ENCODE measurements at places on chromosomes 3 and 15.
A peak's percentile ranks its signal among the peaks of the same experiment; 100 is the strongest.

DNA sequence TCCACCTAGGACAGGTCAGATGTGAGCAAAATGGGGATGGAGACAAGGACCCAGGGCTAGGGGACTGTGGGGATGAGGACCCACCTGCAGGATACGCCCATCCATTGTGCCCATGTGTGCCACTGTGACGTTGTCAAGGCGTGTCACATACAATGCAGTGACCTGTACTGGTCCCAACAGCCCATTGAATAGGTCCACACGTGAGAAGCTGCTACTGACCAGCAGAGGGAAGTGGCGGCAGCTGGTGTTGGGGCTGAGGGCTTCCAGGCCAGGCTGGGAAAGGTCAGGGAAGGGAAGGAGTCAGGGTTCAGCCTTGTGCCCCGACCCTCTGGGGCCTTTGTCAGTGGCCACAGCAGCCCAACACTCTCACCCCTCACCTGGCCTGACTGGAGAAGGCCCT lies 4.7 kb downstream of the MST1R start:
- DNase-seq: no peak

- DNase-seq: no peak
Measured at GRCh38 chr15:42010434-42010833, 10.4 kb downstream of the PLA2G4E start.

DNA sequence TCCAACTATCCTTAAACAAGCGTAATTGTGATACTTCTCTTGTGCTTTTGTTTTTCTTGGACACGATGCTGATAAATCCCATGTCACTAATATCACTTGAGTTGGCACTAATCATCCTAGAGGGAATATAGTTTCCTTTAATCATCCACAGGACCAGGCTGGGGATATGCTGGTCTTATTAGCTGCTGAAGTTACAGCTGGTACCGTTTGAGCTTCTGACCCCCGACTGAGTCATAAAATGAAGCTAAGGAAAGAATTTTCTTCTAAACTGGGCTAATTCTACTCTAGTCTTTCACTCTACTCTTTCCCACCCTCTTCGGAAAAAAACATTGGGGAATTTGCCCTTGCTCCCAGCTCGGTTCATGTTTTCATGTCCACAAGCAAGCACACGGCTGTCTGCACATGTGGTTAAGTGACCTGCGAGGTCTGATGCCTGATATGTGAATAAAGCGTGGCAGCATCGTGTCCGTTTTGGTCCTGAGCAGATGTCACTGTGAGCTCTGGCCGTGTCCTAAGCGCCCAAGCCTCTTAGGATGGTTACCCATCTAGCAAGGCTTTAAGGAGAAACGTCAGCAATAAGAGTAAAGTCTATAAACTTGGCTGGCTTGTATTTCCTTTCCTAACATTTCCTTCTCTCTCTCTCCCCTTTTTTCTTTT lies 223.7 kb downstream of the ITPR1 start:
- DNase-seq: no peak

DNA sequence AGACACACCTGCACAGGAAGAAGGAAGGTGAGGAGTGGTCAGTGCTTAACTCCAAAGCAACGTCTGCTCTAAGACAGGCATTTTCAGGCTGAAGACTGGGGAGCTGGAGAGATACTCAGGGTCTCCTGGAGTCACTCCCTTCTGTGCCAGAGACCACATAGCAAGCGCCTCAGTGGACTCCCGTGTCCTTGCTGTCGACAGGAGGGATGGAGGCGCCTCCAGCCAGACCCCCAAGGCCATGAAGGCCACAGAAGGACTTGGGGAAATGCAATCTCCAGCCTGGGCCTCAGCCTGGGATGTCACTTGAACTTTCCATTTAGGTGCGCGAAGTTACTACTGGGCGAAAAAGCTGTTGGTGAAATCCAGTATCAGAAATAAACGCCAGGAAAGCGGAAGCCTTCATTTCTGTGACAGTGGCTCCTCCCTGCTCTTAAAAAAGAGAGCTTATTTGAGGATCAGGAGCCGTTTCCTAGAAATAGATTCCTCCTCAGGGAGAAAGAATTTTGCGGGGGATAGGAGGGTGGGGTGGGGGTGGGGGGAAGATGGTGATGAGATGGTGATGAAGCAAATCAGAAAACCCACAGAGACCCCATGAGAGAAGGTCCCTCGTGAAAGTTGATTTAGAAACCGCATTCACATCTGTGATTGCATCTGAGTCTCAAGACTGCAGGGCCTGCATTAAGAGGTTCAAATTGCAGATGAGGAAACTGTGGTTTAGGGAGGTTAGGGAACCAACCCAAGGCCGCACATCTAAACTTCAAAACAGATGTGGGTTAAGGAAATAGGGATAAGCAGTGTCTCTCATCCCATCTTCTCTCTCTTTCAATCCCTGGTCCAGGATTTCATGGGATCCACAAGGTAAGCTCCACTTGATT lies 78.8 kb downstream of the ATP2B2 start:
- no peak for DNase-seq

- DNase-seq: no peak
Measured at GRCh38 chr3:173735841-173736240, 338.3 kb downstream of the NLGN1 start.

DNA sequence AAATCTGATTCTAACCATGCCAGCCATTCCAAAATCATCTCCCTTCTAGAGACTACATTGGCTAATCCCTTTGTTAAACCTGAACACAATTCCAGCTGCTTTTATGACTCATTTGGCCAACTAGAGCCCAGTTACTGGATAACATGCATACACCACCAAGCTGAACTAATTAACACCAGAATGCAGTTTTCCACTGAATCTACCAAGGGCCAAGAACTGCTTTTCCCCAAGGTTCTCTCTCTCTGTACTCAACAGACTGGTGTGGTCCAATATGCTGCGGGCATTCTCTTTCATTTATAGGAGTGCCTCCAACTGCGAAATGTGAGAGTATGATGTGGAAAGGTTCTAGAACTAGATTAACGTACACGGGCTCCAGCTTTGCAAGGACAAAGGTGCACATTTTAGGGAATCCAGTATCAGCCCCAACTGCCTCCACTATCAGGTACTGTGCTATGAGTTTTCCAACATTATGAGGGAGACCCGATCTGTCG lies 1.5 kb downstream of the CHSY1 start:
- DNase-seq: no peak

GRCh38 chr3:188000361-188000861 lies 153.5 kb upstream of the LPP start:
- peak; percentile 60 for DNase-seq

DNA sequence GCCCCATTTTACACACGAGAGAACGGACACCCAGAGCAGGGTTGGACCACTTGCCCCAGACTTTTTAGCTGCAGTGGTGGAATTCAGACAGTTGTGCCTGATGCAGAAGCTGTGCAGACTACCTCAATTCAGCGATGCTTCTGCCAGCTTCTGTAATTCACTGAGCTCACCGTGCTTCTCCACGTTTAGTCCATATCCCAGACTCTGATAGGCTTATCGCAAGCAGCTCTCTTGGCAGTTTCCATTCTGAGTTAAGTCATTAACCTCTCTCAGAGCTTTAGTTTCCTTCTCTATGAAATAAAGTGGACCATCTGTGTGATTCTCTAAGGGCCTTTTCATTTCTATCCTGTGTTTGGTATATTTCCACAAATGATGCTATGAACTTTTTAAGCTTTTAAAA lies 37.1 kb downstream of the ABHD17C start:
- DNase-seq: no peak

DNA sequence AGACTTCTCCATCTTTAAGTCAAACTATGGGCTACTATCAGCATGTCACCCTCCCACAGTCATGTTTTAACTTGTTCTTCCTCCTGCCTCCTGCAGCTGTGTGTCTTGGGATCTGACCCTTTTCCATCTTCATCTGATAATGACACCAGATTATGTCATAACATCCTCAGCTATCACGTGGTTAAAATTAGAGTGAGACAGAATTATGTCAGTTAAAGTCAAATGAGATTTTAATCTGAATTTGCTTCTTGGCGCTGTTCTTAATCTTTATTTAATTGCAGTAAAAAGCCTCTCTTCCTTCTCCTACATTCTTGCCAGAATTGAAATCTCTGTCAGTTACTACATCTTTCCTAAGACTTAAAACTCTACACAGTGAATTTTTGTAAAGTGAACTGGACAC lies 107.2 kb downstream of the ARPP21 start:
- DNase-seq: no peak

- DNase-seq: no peak
Measured at GRCh38 chr15:38671675-38672254, 107.2 kb upstream of the RASGRP1 start.

DNA sequence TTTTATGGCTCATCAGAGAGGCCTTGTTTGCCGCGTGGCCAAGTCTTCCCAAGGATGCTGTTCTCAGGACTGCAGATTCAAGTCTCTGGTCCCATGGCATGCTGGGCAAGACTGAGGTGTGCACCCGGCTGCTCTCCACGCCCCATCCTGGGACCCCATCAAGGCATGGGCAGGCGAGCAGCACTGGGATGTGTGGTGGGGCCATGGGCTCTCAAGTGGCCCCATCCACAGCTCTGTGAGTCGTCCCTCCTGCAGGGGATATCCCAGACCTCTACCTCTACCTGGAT lies 13.1 kb upstream of the GP9 start:
- no peak for DNase-seq

DNA sequence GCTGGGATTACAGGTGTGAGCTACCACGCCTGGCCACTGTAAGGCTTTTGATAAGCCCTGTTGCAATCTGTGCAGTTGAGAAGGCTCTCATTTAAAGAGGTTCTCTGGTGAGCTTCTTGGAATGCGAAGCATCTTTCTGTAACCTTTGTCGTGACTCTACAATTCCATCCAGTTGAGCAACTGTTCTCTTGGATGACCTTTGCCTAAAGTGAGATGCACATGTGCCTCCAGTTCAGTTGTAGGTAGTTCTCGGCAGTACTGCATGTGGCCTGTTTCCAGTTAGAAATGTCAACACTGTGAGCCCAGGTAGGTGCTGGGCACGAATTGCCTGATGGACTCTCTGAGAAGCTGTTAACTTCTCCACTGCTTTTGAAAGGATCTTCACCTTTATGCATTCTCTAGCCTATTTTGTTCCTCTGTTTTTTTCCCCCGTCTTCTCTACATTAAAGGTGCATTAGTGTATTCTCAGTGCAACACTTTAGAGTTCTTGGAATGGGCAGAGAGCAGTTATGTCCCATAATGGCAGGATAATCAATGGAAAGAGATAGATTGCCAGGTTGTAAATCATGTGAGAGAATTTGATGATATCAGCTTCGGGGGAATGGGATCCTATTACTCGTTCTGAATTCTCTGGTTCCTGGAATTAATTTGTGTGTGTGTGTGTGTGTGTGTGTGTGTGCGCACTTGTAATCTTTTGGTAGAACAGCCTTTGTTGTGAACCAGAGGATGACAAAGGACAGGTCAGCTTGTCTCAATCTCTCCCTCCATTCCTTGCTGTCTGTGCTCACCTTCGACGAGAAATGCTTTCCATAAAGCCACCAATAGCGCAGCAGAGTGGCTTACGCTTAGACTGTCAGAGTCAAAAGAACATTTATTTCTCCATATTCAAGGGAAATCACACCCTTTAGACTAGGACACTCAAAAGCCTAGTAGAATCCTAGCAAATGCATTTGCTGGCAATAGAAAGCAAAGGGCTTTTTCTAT lies 51.1 kb downstream of the PTPRG start:
- DNase-seq: no peak

GRCh38 chr3:10281951-10282350 lies 10.8 kb downstream of the GHRL start:
- DNase-seq: no peak

- DNase-seq: no peak
Measured at GRCh38 chr3:43317461-43318316, 31.3 kb downstream of the SNRK start.

DNA sequence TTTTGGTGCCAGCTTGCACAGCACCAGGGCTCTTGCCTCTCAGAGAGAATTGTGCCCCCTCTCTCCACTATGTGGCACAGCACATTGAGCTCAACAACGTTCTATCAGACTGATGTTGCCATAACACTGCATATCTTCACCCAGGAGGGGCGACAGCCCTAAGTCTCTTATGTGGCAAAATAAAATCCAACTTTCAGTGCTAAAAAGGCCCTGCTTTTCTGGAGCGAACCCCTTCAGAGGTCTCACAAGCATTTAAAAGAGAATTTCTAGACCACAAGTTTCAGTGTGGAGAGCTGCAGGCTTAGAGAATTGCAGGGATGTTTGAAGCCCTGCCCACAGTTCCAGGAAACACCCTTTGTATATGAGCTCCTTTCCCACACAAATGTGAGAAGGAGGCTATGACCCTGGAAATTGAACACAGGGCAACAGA lies 85.5 kb downstream of the LIPC start:
- no peak for DNase-seq

DNA sequence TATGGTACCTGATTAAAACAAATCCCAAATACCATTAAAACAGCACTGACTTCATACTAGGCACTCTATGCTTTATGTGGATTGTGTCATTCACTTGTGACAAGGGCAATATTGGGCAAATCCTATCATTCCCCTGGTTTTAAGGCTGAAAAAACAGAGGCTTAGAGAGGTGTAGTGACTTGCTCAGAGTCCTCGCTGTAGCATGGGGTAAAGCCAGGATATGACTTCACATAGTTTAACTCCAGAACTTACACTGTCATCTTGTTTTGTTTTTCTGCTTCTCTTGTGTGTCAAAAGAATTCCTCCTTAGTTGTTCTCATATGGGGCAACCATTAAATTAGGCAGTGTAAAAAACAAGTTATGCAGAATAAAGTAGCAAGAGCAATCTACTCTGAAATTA lies 40.3 kb upstream of the ICE2 start:
- DNase-seq: no peak

DNA sequence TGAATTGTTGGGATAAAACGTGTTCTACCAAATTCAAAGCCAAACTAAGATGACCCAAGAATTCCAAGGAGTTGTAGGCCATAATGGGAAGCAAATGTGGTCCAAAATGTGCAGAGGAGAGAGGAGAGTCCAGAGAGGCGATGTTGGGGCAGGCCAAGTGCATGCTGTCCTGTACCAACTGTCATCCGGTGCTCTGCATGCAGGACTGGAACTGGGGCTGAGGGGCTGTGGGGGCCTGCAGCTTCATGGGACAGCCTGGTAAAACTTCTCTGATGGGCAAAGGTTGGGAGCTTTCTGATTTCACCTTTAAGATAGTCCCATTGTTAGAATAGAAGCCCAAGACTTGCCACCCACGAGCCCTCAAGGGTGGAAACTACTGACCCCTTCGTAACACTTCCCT lies 831.4 kb downstream of the AGBL1 start:
- no peak for DNase-seq

GRCh38 chr3:103184772-103185171 lies 750.0 kb downstream of the ZPLD1 start:
- DNase-seq: no peak

DNA sequence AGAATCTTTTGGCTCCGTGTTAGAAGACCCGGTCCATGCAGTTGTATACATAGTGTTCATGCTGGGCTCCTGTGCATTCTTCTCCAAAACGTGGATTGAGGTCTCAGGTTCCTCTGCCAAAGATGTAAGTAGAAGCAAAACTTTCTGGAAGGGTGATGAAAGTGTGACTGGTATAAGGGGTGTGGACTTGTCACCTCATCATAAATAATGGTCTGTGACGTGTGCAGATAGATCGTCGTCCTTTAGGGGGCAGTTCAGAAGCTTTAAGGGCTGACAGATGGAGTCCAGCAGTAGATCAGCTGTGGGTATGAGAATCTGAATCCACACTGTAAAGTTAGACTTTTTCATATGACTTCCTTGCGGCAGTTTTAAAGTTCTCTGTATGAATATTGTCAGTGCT lies 15.3 kb downstream of the SEC61A1 start:
- DNase-seq: no peak
